ENCODE measurements at places on chromosomes 4 and X. TPM values are rescaled to one million over a fixed set of nuclear protein-coding genes. Genes with fewer than 3 reads are reported as not detected.

CXCR3 gene
- total RNA-seq = 85.7 TPM

GAGE12F gene
- total RNA-seq = not detected

PF4V1 gene
- total RNA-seq = not detected

WDR44 gene
- 18.9 TPM for total RNA-seq

POU4F2 gene
- total RNA-seq = not detected

RBM46 gene
- total RNA-seq = not detected

PABPC1L2B gene
- total RNA-seq = not detected

CRMP1 gene
- total RNA-seq = 0.35 TPM

PCDH7 gene
- total RNA-seq = not detected

LNX1 gene
- total RNA-seq = not detected

RNF128 gene
- total RNA-seq = not detected

ZIC3 gene
- not detected for total RNA-seq

WDR19 gene
- 12.1 TPM for total RNA-seq

VSIG1 gene
- 6.8 TPM for total RNA-seq

GLUD2 gene
- total RNA-seq = 0.63 TPM

F9 gene
- not detected for total RNA-seq

GAGE2A gene
- not detected for total RNA-seq

MUC7 gene
- total RNA-seq = not detected

SERTM2 gene
- not detected for total RNA-seq

PRRG1 gene
- total RNA-seq = not detected

UCHL1 gene
- not detected for total RNA-seq

EXOC1L gene
- not detected for total RNA-seq

HTN1 gene
- not detected for total RNA-seq

CSAG2 gene
- total RNA-seq = 1.3 TPM

IL2RG gene
- total RNA-seq = 637 TPM

TMEM271 gene
- total RNA-seq = not detected

GPRIN3 gene
- 106 TPM for total RNA-seq

MTTP gene
- total RNA-seq = 0.15 TPM

GABRE gene
- total RNA-seq = not detected

FAM156B gene
- 10.3 TPM for total RNA-seq

SOD3 gene
- total RNA-seq = not detected
